ENCODE measurements at places on chromosomes 5 and 9.

DNA sequence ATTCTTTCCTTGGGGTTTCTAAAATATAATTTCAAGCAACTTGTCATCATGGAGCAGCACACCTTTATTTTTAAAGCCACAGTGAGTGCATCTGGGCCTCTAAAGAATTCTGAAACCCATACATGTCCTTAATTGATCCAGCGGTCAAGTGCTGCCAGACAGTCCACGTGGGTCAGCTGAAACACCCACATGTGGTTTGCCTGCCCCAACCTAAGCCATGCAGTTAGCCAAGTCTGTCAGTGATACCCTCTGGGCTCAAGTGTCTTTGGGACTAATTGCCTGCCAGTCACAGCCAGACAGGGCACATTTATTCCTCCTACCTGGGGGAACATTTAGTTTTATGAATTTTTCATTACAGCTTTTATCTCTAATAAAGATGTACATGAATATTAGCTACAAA, 291.4 kb upstream of the SLC30A5 start:
- no peak for DNase-seq

DNA sequence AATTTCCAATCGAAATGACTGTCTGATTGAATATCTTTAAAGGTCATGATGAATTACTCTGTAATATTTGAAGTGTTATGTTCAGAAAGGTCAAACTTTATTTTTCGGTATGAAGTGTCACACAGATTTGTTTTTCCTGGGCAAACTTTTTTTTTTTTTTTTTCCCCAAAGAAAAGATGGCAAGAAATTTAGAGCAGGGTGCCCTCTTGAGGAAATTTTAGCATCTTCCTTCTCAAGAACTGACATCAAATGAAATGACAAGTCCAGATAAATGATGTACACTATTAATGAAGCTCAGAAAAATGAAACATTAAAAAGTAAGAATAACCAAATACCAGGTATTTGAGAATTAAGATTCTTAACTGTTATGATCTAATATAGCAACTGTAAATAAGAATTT, 123.6 kb downstream of the INVS start:
- DNase-seq = no peak

DNA sequence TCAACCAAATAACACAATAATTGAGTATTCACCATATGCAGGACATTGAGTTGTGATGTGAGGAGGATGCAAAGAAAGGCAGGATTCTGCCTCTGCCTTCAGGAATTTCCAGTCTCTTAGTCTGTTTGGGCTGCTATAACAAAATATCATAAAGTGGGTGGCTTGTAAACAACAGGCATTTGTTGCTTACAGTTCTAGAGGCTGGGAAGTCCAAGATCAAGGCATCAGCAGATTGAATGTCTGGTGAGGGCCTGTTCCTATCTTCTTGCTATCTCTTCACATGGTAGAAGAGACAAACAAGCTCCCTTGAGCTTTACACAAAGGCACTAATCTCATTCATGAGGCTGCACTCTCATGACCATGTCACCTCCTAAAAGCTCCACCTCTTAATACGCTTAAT, 360.7 kb downstream of the ARHGEF28 start:
- DNase-seq = no peak

DNA sequence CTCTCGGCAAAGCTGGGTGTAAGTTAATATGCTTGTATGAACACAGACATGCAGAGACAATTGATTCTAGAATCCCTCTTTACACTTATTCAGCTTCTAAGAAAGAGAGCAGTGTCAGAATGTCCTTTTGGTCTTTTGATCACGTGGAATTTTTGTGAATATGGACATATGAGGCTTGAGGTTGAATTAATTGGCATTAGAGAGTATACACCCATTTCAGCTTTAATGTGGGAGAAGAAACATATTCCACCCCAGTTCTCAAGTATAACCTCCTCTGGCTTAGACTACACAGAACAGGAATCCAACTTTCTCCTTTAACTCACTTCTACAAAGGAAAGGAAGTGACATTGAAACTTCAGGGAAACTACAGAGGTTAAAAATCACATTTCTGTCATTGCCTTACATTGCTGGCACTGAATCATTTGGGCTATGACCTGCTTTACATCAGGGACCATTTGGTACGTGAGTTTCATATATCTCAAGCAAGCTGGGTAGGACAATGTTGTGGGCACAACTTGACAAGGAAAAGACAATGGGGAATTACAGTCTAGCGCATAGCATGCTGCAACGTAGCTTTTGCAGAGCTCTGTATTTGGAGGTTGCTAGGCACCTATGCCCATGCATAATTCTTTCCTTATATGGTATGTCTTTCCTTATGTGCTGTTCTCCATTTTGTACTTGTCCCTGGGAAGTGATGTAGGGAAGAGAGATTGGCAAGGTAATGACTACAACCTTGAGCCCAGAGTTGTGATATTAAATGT, 19.5 kb downstream of the DAB2 start:
- DNase-seq = no peak

- DNase-seq = no peak
Measured at GRCh38 chr9:13939134-13939533, 374.8 kb downstream of the NFIB start.

DNA sequence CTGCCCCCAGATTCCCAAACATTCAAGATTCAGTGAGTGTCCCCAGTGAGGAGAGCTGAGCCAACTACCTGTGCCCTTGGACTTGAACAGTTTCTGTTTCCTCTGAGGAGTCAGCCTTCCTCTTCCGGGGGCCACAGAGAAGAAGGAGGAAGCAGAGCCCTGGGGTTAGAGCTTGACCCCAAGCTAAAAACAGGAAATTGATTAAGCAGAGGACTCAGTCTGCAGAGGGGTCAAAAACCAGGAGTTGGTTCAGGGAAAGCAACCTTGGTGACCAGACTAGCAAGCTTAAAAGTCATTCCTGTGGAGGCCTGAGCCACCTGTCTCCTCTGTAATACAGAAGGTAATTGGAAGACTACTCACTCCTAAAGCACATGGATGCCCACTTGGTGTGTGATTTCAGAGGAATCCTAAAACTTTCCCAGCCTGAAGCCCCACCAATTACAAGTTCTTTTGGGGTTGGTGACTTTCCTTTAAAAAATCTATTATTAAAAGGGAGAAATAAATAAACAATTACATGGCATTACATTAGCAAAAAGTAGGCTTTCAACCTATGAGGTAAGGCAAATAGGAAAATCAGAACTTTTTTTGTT, 64.2 kb upstream of the SELENOP start:
- no peak for DNase-seq

DNA sequence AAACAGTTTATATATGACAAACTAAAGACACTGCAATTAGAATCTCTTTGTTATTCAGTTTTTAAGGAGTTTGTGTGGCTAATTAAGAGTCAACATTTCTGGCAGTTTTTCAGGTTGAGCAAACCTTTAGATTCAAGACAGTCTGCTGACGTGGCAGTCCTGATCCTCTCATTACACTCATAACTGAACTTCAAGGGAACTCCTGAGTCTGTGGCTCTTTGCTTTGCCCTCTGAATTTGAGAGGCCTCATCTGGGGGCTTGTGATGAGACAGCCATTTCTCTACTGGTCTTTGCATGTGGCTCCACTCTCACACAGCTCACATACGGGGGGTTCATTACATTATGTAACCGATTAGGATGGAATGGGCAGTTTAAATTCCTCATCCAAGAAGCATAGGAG, 182.9 kb upstream of the MEF2C start:
- no peak for DNase-seq

DNA sequence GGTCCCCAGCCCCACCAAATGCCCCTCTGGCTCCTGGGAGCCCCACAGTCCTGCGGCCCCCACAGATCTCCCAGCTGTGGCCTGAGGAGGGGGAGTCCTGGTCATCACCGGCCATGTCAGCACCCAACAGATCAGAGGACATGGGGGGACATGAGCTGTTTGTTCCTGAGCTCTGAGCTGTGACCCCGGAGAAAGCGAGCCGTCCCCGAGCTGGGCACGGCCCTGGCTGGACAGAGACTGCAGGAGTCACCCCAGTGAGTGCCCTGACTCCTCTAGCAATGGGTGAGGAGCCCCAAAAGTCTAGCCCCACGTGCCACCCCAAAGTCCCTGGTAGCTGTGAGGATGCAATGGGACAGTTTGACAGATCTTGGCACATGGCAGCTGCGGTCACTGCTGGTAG, 25.7 kb downstream of the CCDC187 start:
- DNase-seq = no peak

DNA sequence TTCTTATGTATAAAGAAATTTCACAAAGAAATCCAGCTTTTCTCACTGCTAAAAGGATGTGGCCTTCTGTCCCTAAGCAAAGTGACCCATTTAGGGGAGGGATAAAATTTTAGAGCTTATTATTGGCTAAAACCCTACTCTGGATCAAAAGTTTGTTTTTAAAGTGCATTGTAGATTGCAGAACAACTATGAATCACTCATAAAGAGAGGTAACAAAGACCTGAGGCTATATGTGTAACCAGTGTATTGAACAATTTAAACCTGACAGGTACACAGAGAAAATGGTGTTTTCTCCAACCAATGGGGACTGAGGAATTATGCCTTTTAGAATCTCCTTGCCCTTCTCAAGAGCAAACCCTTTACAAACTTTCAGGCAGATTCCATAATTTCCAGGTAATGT, 86.6 kb downstream of the MUSK start:
- DNase-seq = no peak

GRCh38 chr5:33369485-33370465, 71.0 kb upstream of the TARS1 start:
- DNase-seq = peak; percentile 40

DNA sequence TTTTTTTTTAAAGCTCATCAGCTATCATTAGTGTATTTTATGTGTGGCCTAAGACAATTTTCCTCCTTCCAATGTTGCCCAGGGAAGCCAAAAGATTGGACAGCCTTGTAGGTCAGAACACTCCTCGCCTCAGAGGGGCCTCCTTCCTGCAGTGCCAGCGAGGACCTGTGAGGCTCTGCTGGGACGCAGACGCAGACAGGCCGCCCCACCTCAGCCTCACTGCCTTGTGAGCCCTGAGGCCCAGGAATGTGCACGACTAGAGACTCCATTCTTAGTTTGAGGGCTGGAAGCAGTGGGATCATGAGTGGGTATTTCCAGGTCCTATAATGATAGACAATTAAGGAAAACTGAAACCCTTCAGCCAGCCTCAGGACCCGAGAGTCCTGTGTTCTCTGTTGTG, 85.4 kb downstream of the PJA2 start:
- DNase-seq = no peak

GRCh38 chr9:123678038-123678877, 251.7 kb downstream of the DENND1A start:
- DNase-seq = no peak

- no peak for DNase-seq
Measured at GRCh38 chr5:5430136-5430535, 7.7 kb downstream of the ICE1 start.

- no peak for DNase-seq
Measured at GRCh38 chr5:57891443-57891842, 408.8 kb upstream of the ACTBL2 start.

DNA sequence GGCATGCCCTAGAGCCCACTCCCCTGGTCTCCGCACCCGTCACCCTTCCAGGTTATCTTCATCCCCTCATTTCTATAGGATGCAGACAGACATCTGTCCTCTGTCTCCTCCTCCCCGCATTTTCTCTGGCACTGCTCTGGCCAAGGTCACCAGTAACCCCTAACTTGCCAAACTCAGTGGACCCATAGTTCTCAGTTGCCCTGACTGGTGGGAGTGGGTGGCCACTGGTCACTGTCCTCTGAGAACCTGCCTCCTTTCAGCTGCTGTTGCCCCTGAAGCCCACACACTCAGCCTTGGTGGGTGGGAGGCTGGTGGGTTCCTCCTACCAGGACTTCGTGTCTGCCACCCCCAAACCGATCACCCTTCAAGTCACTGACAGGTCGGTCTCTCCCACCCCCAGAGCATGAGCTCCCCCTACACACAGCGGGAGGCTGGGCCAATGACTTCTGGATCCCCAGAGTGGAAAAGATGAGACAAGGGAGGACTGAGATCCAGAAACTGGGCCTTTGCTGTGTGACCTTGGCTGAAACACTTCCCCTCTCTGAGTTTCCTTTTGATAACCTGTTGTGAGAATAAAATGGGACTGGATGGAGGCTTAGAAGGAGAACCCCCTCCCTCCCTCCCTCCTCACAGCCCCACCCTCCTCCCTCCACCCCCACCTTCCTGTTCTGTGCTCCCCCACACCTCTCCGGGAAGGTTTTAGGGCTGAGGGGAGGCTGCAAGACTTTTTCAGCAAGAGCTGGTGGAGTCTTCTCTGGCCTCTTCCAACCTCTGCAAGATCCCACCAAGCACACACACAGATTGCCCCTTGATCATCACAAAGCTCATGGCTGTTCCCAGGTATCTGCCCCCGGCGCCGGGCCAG, 2.4 kb upstream of the DBN1 start:
- no peak for DNase-seq

DNA sequence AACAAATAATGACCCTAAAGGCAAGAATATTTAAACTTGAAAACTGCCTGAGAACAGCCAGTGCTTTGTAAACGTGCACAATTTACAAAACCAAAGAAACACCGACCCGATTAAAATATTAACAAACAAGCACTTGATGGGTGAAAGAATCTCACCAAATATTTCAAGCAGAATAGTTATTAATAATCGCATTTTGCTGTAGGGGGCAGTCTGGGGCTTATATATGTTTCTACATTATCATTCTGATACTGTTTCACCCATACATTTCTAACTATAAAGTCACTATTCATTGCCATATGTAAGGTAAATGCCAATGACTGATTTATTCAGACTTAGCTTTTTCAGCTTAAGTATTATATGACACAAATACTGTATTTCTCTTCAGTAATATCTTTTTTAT, 37.7 kb downstream of the UBAP2 start:
- no peak for DNase-seq

GRCh38 chr9:89790542-89791109, 185.8 kb downstream of the GADD45G start:
- DNase-seq = no peak

- no peak for DNase-seq
Measured at GRCh38 chr5:56840597-56840996, 25.2 kb downstream of the MAP3K1 start.

DNA sequence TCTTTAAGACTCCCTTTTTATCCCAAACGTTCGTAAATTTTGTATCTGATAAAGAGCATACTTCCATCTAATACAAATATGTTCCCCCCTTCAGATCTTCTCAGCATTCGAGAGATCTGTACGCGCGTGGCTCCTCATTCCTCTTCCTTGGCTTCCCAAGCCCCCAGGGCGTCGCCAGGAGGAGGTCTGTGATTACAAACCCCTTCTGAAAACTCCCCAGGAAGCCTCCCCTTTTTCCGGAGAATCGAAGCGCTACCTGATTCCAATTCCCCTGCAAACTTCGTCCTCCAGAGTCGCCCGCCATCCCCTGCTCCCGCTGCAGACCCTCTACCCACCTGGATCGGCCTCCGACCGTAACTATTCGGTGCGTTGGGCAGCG, 19.9 kb downstream of the CDKN2A start:
- no peak for DNase-seq

- no peak for DNase-seq
Measured at GRCh38 chr5:141889282-141889871, 11.2 kb upstream of the PCDH1 start.
